NCI-H524 treated with DMSO at 0.1 percent for 48 hours (cell line): ENCODE measurements at places on chromosomes 6 and 20.

DNA sequence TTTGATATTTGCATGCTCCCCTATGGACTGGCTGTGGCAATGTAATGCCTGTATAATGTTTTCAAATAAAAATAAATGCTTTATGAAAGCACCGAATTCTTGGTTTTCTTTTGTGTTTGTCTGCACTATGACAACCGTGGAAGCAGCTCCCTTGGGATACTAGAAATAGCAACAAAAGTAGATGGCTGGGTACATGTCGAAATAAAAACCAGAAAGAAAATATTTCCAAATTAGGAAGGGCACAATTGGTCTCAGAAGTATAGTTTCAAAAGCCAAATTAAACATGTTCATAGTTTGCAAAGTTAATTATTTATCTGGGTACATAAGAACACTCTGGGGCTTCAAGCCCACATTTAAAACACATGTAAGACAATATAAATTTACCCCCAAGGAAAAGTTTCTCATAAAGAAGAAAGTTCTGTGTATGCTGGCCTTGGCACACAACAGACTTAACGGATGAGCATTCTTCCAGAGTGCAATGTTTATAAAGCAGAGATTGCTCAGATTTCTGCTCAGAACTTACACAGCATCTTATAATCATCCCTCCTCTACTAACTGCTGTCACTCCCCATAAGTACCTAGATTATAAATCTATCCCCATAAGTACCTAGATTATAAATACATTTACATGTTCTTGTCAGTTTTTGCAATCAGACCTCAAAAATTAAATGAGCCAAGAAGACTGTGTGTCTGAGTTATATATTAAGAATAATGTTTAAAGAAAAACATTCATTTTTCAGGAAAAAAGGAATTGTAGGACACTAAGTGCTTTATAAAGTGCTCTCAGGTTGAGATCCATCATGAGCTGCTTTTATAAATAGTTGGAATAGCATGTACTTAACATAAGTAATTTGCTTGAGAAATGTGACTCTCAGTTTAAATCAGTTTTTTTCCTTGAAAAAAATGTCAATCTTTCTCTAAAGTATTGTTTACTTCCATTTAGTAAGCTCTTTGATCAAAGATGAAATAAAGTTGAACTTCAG, 230.2 kb upstream of the PLN start:
- no peak for DNase-seq

DNA sequence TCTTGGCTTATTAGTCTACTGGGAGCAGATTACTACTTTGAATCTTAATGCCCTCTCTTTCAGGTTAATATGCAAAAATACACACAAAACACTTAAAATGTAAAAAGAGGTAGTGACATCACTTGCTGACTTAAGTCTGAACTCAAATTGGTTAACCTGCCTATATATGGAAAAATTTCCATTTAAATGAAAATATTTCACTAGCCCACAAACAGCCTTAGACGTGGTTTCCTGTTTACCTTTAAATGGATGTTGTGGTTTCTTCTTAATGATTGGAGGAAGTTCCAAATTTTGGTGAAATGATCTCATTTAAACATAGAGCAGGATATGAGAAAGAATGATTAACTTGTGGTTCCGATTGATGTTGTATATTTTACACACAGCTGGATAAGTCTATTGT, 553.7 kb downstream of the CD109 start:
- no peak for DNase-seq

- no peak for DNase-seq
These were observed 310.0 kb downstream of the ESR1 start for GRCh38 chr6:152117156-152118133.

DNA sequence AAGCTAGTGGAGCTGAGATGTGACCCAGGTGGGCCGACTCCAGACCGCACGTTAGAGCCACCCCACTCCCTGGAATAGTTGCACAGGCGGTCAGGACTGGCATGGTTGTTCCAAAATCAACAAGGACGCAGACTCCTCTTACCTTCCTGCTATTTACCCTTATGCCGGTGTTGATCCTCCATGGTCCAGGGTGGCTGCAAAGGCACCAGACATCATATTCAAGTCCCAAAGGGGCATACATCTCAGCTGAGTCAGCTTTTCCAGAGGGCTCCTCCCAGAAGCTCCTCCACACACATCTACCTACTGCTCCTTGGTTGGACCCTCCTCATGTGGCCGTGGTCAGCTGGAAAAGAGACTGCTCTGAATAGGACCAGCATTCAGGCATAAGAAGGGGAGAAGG, 112.2 kb downstream of the SYCP2 start:
- DNase-seq = no peak

DNA sequence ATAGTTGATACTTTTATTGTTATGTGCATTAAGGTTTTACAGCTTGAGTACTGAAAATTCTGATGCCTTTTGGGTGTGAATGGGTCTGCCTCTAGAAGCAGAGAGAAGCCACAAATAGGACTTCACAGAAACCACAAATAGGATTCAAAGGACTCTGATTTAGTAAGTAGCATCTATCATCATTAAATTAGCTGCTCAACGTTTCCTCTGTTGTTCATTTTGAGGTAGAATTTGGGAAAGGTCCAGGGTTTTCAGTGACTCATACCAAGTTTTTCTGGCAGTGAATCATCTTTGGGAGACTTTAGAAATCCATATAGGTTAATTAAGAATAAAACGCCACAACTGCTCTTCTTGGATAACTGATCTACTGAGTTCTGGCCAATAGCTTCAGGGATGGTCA, 105.1 kb downstream of the PHF3 start:
- no peak for DNase-seq

DNA sequence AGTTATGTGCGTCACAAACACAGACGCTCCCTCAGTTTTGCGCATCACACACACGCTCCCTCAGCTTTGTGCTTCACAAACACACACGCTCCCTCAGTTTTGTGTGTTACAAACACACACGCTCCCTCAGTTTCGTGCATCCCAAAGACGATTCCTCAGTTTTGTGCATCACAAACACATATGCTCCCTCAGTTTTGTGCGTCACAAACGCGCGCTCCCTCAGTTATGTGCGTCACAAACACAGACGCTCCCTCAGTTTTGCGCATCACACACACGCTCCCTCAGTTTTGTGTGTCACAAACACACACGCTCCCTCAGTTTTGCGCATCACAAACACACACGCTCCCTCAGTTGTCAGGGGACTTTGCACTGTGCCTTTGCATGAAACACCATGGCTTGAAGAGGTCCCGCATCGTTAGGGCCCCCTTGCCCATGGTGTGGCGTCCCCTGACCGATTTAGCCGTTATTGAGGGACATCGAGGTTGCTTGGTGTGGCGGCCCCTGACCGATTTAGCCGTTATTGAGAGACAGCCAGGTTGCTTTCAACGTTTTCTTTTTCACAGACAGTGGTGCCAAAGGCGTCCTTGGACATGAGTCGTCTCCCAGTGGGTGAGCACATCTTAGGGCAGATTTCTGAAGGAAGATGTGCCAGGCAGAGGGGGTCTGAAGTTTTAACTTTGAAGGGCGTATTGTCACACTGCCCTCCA, 28.1 kb upstream of the MYT1 start:
- no peak for DNase-seq

DNA sequence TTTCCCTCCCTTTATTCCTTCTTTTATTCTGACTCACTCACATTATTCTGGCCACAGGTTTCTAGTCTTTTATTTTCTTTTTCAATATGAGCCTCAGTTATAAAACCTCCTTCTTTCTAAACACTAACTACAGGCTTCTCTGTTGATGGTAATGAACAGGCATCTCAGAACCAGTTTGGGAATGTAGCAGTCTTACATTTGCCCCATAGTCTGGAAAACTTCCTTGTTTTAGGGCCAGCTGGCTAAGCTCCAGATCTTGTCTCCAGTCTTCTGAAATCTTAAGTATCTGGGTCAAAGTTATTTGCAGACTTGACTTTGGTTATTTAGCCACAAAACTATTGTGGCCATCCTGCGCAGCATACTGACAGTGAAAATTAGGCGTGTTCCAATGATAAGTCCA, 97.0 kb upstream of the MAN1A1 start:
- no peak for DNase-seq

DNA sequence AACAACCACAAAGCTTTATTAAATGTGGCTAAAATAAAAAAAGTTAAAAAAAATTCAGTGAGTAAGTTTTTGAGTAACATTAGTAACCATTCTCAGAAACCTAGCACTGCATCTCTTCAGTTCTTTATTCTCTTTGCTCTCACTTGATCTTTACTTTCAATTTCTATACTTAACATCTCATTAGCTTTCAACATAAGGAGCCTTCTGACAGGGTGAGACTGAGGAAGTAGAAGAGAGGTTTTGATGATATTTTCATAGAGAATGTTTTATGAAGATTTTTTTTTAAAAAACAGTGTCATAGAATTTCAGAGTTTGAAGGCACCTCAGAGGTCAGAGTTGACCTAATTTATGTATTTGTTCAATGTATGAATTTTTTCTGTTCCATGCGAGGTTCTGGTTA, 60.8 kb downstream of the FAM83B start:
- DNase-seq = no peak

DNA sequence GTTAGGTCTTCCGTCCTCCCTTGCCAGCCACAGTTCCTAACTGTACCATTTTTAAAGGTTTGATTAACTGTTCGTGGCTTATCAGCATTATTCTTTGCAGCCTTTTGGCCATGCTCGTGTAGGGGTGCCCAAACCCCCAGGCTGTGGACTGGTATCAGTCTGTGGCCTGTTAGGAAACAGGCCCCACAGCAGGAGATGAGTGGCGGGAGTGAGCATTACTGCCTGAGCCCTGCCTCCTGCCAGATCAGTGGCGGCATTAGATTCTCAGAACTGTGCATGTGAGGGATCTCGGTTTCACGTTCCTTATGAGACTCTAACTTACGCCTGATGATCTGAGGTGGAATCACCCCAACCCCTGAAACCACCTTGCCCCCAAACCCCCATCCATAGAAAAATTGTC, 79.3 kb downstream of the TBC1D7 start:
- no peak for DNase-seq

GRCh38 chr6:78781001-78781400, 86.3 kb upstream of the IRAK1BP1 start:
- DNase-seq = no peak

- DNase-seq = no peak
These were observed 8.3 kb downstream of the SIGLEC1 start for GRCh38 chr20:3704087-3704486.
